T-helper 22 cell (primary cell): ENCODE measurements at places on chromosomes 7 and 10.

- no peak for DNase-seq
These were observed 67.8 kb downstream of the CTBP2 start for GRCh38 chr10:125092564-125093031.

DNA sequence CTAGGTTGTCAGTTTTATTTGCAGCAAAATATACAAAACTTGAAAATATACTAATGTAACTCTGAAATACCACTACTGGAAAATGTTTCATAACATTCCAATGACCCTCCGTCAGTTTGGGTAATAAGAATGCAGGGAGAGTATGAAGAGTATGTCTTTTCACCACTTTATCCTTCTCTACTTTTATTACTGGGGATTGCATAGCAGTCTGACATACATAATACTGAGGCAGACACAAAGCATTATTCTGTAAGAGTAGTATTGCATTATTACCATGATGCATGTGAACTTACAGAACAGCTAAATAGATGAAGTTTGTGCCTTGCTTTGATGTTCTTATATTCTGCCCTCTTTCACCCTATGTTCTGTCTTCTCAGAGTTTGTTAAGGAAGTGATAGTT, 151.8 kb upstream of the TPK1 start:
- DNase-seq: no peak

DNA sequence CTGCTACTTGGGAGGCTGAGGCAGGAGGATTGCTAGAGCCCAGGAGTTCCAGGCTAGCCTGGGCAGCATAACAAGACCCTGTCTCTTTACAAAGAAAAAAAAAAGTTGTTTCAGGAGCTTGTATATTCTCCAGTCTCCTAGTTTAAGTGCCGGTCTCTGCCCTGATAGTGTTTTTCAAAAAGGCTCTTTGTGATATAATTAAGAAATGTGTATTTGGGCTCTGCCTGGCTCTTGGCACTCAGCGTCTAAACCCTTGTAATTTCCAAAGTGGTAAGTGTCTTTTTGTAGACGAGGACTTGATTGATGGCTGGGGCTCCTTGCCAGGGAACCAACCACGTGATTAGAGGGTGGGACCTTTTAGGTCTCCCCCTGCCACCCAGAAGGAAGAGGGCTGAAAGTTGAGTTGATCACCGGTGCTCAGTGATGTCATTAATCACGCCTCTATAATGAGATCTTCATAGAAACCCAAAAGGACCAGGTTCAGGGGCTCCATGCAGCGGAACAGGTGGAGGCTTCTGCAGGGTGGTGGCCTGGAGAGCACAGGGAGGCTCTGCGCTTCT, 4.4 kb downstream of the EIF3B start:
- DNase-seq: no peak

DNA sequence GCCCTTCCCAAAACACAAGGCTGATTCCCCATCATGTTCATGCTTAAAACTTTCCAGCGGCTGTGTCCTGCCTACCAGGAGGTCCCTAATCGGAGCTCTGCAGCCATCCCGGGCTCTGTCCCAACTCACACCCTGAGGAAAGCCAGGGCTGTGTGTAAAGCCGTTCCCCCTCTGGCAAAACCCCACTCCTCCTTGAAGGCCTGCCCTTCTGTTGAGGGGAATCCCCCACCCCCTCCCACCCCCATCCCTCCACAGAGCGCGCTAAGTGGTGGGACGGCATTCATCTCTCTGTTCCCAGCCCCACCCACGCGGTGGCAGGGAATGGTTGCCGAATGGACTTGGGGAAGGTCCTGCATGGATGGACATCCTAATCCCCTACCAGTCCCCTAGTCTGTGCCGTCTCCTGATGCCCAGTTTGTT, 667 bp upstream of the TMEM120A start:
- no peak for DNase-seq

GRCh38 chr10:105288613-105289012, 647.5 kb downstream of the SORCS3 start:
- DNase-seq: no peak

GRCh38 chr7:24057243-24057642, 226.7 kb upstream of the NPY start:
- DNase-seq: no peak

DNA sequence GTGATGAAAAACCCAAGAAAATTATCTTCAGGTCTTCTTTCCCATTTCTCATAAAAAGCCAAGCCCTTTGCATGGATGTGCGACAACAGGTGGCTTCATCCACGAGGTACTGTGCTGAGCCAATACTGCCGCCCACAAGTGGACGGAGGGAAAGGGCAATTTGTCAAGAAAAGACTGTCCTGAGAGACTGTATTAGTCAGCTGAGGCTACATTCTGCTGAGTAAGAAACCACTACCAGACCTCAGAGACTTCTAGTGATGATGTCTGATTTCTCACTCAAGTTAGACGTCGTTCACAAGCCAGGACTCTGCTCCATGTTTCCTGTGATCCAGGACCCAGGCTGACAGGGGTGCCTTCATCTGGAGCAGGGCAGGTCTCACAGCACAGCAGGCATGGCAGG, 171.5 kb upstream of the CDCA7L start:
- DNase-seq: no peak

DNA sequence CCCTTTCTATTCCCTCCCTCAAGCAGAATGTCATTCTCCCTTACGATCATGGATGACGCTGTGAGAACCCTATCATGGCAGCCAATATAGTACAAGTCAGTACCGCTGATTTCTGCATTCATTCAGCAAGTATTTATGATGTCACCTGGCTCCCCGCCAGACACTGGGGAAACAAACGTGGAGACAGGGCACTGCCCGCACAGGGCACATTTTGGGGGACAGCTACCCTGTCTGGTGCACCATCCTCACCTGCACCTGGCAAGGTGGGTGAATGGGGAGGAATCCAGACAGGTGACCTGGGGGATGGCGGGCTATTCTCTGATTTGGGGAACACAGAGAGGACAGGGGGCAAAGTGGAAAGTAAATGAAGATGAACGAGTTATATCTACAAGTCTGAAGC, 28.4 kb downstream of the MKI67 start:
- DNase-seq: no peak

- DNase-seq: no peak
These were observed 548.7 kb upstream of the GALNT17 start for GRCh38 chr7:70582927-70583895.

DNA sequence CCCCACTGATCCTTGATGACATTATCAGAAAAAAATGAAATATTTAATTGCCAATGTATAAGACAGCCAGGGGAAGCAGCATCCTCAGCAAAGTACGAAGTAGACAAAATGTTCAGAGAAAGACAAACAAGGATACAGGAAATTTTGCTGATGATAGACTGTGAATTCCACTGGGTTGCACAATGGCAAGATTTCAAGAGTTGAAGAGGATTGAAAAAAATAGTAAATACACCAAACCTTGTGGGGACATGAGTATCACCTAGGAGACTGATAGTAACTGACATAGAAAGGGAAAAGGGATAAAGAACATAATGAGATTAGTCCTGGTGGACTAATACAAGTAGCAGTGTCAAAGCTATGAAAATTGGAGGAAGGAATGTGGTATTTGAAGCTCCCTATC, 16.5 kb downstream of the CNOT4 start:
- DNase-seq: no peak

GRCh38 chr10:44911081-44911540, at the start of gene TMEM72:
TMEM72 (plus strand) TSS chr10:44911337; CDS start chr10:44911513, 176 bp downstream.
- DNase-seq: no peak

GRCh38 chr7:143245123-143245522, 18.1 kb upstream of the GSTK1 start:
- DNase-seq: no peak

GRCh38 chr7:33909318-33909717, 4.0 kb downstream of the BMPER start:
- DNase-seq: no peak

- no peak for DNase-seq
These were observed 6.9 kb upstream of the MINDY4 start for GRCh38 chr7:30764030-30764975.

DNA sequence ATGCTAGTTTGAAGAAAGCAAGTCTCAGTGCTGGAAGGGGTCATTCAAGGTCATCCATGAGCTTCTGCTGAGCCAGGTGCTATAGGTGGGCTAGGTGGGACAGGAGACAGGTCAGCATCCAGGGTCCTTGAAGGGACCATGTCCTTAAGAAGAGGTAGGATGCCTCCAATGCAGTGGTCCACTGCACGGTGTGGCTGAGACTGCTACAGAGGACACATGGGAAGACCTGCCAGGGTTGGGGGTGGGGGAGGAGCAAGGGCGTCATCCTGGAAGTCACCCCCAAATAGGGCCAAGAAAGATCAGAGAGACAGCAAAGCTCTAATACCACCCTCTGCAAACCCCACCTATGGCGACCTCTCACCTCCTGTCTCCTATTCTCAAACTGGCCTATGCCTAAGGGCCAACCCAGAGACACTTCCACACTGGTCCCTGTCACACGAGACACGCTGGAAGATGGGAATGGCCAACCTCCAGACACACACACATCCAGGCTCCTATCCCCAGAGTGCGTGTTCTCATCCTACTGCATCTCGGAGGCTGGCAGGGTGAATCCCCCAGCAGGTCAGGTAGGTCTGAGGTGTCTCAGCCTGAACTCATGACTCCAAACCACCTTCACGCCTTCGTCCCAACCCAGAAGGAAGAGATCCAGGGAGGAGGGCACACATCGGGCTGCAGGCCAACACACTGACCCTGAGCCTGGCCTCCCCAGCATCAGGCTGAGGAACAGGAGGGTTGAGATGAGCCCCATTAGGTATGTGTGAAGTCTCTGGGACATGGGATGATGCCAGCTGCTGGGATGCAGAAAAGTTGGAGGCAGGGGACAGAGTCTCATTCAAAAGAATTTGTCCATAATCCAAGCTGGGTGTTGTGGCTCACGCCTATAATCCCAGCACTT, 5.6 kb upstream of the PPP1R35 start:
- no peak for DNase-seq

- DNase-seq: no peak
These were observed 37.0 kb downstream of the RBM20 start for GRCh38 chr10:110681023-110681681.

DNA sequence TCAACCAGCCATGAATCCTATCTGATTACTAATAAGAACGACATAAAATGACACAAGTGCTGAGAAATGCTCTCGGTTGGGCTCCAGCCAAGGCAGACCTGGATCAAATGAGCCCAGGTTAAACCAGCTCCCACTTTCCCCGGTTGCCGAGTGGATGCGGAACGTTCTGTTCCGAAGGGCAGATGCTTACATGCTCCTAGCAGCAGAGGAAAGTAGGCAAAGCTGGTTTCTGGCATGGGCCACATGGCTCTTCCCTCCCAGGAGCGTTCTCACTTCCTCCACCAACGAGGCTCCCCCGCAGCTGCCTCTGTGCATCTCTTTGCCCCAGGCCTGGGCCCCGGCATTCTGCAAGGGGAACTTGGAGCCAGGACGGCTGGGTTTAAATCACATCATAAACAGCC, 61.8 kb upstream of the SDK1 start:
- DNase-seq: no peak

DNA sequence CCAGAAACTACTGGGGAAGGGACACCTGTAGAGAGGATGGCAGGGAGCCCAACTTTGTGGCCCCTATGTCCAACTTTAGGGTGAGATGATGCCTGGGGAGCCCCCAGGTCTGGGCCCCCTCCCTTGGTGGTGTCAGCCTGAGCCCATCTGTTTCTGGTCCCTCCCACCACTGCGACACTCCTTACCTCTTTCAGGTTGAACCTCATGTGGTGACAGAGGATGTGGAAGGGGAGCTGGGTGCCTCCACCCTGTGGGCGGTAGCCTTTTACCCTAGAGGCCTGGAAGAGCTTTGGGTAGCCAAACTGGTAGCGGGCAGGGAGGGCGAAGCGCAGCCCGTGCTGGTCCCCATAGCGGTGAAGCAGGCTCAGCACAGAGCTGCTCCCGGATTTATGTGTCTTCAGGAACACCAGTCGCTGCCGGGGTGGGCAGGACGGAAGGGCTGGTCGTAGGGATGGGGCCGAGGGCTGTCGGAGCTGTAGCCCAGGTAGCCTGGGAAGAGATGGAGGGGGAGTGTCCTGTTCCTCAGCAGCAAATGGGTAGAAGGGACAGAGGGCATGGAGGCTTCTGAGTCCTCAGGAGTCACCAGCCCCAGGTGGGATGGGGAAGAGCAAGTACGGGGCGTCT, 2.0 kb downstream of the GAL3ST4 start:
- no peak for DNase-seq

GRCh38 chr7:145753004-145753403, 363.6 kb upstream of the CNTNAP2 start:
- no peak for DNase-seq

DNA sequence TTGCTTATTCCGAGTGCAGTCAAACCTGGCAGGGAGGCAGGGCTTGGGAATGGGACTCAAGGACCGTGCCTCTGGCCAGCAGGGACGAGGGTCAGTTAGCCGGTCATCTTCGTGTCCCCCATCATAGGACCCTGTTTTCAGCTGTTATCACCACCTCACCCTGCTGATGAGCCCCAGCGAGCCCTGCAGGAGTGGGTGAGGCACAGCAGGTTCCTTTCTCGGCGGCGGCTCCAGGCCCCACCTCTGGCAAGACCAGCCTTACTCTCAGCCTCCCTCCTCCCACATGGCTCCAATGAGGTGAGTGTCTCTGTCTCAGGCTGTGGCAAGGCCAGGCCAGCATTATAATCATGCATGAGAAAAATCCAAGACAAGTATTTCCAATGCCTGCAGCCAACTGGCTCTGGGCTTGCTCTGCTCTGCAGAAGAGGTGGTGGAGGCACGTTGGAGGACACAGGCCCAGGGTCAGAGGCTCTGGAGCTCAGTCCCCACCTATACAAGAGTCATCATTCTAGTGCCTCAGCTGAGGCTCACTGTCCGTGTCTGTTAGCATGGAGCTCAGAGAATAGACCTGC, 15.7 kb downstream of the PKD1L1 start:
- DNase-seq: no peak

- DNase-seq: no peak
These were observed 719 bp downstream of the ZNF33B start for GRCh38 chr10:42637648-42638054.

- no peak for DNase-seq
These were observed 53.0 kb downstream of the WNT2 start for GRCh38 chr7:117269886-117270285.

GRCh38 chr10:10938676-10939075, 79.0 kb upstream of the CELF2 start:
- DNase-seq: no peak

DNA sequence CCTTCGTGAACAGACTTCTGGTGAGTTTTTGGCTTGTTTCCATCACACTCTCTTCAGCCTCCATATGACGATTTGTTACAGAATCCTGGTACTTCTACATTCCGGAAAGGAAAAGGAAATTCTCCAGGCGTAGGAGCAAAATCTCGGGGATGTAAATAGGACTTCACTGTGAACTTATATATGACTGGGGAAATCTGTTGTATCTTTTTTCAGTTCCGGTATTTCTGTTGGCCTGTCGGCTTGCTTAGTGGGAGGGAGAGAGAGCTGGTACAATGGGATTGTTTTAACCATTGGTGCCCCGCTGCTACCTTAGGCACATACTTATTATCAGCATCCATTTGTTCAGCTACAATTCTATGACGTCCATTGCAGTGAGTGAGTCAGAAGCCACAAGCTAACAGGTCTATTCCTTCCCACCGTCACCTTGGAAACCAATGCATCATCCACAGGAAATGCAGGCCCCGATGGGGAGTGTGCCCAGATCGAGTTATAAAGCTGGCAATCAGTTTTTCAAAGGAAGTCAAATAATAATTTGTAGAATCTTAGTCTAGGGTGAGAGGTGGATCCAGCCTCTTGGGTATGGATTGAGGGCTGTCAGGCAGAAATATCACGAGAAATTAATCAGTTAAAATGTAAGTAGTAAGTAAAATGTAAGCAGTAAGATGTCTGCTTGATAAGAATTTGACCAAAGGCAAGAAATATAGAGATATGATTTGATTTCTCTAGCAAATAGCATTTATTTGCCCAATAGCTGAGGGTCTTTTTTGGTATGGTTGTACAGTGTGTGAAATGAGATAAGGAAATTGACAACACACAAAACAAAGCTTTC, 92.0 kb upstream of the MKLN1 start:
- peak; percentile 84 for DNase-seq

GRCh38 chr7:155405399-155406318, 52.3 kb upstream of the EN2 start:
- no peak for DNase-seq
